ENCODE measurements at places on chromosomes 7 and 10.

GRCh38 chr10:21724687-21725367 is 190.8 kb downstream of the MLLT10 start:
- DNase-seq: no peak

DNA sequence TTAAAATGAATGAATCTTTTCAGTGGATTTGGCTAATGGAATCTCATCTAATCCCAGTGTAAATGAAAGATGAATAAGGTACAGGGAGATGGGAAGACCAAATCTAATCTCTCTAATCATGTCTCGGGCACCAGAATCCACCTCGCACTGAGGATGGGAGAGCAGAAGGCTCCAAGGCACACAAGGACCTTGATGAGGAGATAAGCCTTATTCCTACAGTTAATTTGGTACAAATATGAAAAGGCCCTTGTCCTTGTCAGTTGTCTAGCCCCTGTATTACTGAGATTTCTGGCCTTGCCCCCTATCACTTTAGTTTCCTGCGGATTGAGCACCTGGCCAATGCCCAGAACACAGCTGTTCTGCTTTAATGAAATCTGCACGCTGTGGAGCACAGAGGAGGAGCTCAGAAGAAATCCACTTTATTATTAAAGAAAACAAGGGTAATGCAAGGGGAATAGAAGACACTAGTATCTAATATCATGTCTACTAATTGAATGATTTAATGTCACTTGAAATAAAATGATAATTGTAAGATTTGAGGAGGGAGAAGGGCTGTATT is 321.4 kb upstream of the HGF start:
- no peak for DNase-seq

DNA sequence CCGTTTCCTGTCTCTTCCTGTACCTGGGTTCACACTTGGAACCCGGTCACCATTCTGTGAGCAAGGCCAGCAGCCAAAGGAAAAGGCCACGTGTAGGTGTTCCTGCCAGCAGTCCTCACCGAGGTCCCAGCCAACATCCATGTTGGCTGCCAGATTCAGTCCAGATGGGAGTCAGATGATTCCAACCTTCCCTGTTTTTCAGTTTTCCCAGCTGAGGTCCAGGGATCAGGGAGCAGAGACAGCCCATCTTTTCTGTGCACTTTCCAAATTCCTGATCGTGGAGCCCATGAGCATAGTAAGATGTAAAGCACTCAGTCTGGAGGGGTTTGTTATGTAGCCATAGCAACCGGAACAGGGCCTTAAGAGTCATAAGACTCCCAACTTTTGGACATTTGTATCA is 3.9 kb upstream of the PVRIG start:
- no peak for DNase-seq

DNA sequence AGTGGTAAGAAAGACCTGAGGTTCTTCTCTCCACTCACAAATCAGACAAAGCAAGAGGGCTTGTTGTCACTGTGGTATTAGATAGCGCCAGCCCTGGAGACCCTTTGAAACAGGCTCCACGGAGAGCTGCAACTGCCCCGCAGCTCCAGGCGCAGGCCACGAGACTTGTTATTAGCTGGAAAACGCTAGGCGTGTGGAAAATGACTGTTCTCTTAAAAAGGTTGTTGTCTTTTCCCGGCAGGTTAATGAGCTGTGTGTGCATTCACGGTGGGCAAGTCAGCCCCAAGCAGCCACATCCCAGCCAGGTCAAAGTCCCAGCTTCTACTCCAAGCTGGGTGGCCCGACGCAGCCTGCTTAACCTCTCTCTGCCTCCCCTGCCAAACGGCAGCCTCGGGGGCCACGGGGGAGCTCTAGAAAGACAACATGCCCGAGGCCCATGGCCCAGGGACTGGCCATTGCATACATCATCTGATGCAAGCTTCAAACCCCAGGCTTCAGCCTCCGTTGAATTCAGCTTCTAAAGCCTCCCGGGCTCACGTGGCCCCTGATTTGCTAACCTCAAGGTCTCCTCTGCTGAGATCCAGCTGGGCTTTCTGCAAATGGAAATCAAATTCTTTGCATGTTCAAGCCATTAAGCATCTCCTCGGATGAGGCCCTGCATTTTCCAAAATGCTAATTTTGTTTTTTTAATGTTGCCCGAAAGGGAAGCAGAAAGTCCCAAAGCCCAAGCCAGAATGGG is 61.3 kb upstream of the DNAAF5 start:
- DNase-seq: no peak

GRCh38 chr7:5703572-5704533 is 77.6 kb downstream of the RNF216 start:
- no peak for DNase-seq

GRCh38 chr10:66307826-66308225 is 618.0 kb upstream of the LRRTM3 start:
- no peak for DNase-seq

- no peak for DNase-seq
Observed at GRCh38 chr10:69047111-69047832, 40.6 kb upstream of the SRGN start.

GRCh38 chr7:79620291-79620690 is 166.8 kb upstream of the MAGI2 start:
- DNase-seq: no peak

DNA sequence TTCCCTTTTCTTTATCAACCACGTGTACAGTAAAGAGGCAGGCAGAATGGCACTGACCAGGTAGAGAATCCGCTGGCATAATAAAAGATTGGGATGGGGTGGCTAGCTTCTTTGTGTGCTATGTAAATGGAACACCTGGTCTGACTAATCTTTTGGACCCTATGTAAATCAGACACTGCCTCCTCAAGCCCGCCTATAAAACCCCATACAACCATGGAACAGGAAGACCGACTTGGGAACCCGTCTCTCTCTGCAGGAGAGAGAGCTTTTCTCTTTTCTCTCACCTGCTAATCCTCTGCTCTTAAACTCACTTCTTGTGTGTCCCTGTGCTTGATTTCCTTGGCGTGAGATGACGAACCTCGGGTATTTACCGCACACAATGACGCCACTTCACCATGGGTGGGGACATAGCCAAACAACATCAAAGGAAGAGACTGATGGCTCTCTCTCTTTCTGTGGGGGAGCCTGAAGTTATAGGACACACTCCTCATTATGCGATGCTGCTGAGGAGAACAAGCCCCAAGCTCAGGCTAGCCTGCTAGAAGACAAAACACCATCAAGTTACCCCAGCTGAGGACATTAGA is 94.2 kb downstream of the ARL5B start:
- DNase-seq: no peak

- no peak for DNase-seq
Observed at GRCh38 chr10:44958196-44958897, 1.3 kb upstream of the RASSF4 start.

DNA sequence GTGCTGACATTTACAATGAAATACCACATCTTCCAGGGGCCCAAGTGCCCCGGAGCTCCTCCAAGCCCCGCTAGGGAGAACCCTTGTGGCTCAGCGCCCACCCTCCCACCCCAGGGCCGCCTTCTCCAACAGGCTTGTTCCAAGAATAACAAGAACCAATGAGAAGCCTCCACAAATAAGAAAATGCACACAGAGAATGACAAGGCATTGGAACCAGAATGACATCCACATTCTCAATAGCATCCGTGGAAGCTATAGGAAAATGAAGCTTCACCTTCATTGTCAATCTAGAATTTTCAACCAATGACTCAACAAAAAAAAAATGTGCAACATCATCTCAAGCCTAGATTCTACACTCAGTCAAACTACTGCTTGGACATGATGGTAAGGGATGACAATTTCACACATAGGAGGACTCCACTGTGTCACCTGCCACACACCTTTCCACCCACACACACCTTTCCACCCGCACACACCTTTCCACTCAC is 50.4 kb upstream of the PPP2R2D start:
- DNase-seq: no peak

DNA sequence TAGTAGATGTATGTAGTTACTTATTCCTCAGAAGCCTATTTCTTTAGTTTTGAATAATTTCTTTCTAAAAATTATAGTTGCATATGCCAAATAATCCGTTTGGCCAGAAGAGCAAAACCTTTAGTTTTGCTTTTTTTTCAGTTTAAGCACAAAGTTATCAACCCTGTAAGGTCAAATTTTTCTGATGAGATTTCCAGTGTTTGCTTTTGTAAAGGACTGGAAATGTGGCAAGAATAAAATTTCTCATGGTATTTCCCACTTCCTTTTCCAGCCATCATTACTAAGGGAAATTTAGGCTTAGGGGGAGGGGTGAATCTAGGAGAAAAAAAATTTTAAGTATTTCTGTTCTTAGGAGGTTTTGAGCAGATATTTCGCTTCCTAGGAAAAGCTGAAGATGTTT is 7.6 kb downstream of the CALD1 start:
- no peak for DNase-seq

GRCh38 chr10:116110736-116111135 is 162.3 kb downstream of the GFRA1 start:
- DNase-seq: no peak

GRCh38 chr10:91975438-91975837 is 51.9 kb downstream of the BTAF1 start:
- DNase-seq: no peak

DNA sequence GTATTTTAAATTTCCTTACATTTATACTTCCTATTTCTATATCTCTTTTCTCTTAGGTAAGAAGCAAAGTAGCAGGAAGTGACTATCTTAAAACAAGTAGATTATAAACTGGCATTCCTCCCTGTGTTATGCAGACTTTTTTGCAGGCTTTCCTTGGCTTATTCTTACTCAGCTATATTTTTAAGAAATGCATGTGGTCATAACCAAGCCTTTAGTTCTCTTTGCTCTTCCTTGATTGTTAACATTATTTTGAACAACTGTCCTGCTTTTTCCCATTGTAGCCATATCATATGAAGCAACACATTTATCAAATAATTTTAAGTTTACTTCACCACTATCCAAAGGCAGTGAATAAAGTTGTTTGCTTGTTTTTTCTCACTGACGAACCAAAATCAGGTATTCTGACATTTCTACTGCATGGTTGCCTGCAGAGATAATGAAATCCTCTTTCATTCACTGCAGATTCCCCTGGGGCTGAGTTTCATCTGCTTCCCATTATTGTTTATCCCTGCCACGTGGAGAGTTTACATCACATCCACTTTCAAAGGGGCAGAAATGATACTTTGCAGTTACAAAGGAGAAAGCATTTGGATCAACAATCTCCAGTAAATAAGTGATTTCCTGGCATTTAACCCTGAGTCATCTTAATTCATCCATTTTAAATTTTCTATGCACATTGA is 389.9 kb upstream of the SEMA3C start:
- no peak for DNase-seq

DNA sequence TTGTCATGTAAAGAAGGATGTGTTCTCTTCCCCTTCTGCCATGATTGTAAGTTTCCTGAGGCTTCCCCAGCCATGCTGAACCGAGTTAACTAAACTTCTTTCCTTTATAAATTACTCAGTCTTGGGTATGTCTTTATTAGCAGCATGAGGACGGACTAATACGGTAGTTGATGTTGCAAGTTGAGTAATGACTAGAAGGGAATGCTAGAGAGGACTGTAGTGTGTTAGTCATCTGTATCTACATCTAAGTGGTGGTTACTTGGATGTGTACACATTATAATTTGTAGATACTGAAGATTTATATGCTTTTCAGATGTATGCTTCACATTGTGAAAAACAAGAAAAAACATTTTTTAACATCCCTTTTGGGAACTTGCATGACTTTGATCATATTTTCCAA is 244.6 kb downstream of the POLR1F start:
- DNase-seq: no peak

GRCh38 chr10:59273445-59273844 is 88.9 kb downstream of the FAM13C start:
- no peak for DNase-seq

DNA sequence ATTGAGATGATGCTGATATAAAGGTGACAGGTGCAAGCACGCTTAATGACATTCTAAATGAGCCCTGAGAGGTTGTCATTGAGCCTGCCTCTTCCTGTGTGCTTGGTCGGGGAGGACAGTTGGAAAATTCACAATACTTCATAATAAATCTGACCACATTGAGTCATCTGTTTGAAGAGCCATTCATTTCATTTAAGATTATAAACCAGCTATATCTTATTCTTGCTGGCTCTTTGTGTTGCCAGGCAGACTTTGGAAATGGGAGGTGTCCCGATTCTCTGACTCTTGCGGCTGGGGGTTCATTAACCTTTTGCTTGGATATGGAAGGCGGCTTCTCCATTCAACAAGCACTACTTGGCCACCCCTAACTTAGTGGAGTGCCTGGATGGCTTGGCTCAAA is 198.2 kb downstream of the FANK1 start:
- DNase-seq: no peak

- DNase-seq: no peak
Observed at GRCh38 chr10:12681252-12681651, 320.3 kb downstream of the CCDC3 start.

GRCh38 chr7:157442456-157442855 is 105.7 kb downstream of the DNAJB6 start:
- no peak for DNase-seq

GRCh38 chr10:133440633-133441285 is 13.0 kb upstream of the SCART1 start:
- no peak for DNase-seq

GRCh38 chr10:118175148-118175547 is 128.4 kb upstream of the RAB11FIP2 start:
- no peak for DNase-seq

GRCh38 chr7:37592366-37592765 is 91.2 kb upstream of the GPR141 start:
- DNase-seq: no peak

DNA sequence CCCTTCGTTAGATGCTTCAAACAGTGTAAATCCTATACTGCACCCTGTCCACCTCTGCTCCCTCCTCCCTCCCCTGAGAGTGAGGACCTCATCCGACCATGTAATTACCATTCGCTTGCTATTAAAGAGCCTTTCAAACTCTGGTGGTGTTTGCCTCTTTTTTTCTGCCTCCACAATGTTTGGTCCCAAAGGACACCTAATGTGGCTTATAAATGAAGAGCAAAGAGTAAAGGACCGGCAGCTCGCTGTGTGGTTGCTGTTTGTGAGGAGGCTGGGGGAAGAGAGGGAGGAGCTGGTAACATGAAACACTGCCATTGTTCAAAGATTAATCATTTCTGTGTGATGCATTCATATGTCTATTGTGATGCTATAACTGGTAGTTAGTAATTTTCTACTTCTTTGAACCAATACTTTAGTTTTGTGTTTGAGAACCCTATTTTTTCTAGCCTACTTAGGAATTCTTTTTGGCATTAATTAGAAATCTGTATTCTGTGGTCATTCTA is 27.9 kb downstream of the MTURN start:
- DNase-seq: no peak

GRCh38 chr7:29754874-29755490 is 51.3 kb upstream of the WIPF3 start:
- no peak for DNase-seq

- no peak for DNase-seq
Observed at GRCh38 chr10:64275774-64276173, 754.6 kb downstream of the REEP3 start.

GRCh38 chr7:20825555-20825954 is 38.9 kb upstream of the SP8 start:
- DNase-seq: no peak

DNA sequence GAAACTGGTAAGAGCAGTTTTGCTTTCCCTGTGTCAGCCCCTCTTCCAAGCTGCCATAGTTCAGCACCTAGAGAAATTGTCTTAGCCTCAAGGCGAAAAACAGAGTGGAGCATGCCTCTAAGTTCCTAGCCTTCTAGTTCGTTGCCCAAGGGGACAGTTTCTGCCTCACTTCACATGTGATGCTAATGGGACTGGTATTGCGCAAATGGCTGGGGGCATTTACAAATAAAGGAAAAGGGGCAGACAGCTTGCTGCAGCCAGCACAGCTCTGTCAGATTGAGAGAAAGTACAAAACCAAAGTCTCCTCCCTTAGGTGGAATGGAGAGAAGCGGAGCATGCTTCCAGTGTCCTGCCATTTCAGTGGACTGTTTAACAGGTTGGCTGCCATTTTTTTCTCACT is 567.7 kb downstream of the ETV1 start:
- DNase-seq: no peak

All from activated naive CD8-positive, alpha-beta T cell treated with anti-CD3 and anti-CD28 coated beads, Interleukin-2, amount 50 U/mL, for 16 hours (primary cell).